A673 (cell line): ENCODE measurements at places on chromosomes 11 and 22. TPM values are rescaled to one million over a fixed set of nuclear protein-coding genes. Genes with fewer than 3 reads are reported as not detected.

The CECR2 gene
- total RNA-seq = 4.1 and 6.6 TPM in 2 replicates

DNA sequence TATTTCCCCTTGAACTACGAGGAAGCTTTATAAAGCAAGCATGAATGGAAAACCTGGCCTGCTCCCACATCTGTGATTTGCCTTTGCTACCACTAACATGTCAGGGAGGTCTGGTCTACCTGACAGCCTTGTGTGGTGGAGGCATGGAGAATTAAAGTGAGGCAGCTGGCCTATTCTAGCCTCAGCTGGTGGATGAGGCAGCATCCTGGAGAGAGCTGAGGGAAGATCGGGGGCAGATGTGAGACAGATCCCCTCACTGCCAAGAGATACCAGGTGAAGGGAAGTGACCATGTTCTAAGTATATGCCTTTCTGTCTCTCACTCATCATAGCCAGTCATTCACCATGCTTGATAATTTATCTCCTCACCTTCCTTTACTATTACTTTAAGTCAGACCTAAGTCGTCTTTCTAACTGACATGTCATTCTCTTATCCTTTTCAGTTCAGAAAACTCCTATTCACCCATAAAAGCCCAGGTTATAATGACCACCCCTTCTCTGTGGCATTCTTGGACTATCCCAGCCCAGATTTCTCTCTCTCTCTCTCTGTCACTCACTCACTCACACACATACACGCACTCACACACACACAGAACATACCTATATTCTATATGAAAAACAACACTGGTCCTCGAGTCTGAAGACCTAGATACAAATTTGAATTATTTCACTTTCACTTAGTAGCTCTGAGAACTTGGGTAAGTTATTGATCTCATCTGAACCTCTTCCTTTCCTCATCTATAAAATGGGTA is 90.7 kb downstream of the CSNK2A3 start:
- no peak overlapping the region for H3K27ac ChIP-seq
- no peaks in the 10 kb centered on the region for H3K36me3 ChIP-seq
- no peak overlapping the region for H3K4me3 ChIP-seq
- DNase-seq = no peak

GRCh38 chr11:119983816-119984215 is 154.1 kb downstream of the TRIM29 start:
- H3K4me3 ChIP-seq = no peak overlapping the region
- peaks cover 56% of the 10 kb centered on the region for H3K27me3 ChIP-seq
- DNase-seq = no peak
- no peaks in the 10 kb centered on the region for H3K36me3 ChIP-seq
- H3K4me1 ChIP-seq = no peaks in the 10 kb centered on the region
- no peak overlapping the region for H3K27ac ChIP-seq

DNA sequence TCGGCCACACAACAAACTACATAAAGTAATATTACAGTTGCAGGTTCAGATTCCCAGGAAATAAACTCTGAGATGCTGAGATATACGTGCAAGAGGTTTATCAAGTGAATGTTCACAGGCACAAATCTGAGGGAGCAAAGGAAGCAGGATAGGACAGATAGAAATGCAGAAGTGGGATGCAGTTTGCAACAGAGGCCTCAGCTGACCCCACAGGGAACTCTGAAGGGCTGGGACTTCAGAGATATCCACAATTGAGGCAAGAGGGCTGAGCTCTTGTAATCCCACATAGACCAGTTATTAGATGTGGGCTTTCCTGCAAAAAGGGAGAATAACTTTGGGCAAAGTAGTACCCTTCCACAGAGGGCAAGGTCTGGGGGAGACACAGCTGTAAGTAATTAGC is 25.4 kb upstream of the ARHGAP20 start:
- H3K27me3 ChIP-seq = no peaks in the 10 kb centered on the region
- no peaks in the 10 kb centered on the region for H3K36me3 ChIP-seq
- no peak overlapping the region for H3K4me3 ChIP-seq

The PRAME gene
- total RNA-seq = 14.1 and 35.4 TPM in 2 replicates

GRCh38 chr11:128095466-128095981 is 491.8 kb downstream of the ETS1 start:
- peaks cover 11% of the 10 kb centered on the region for H3K27me3 ChIP-seq
- DNase-seq = peak; percentile 15
- no peak overlapping the region for H3K4me3 ChIP-seq
- no peaks in the 10 kb centered on the region for H3K36me3 ChIP-seq
- no peaks in the 10 kb centered on the region for H3K4me1 ChIP-seq

GRCh38 chr11:75492181-75492820 is 33.4 kb downstream of the GDPD5 start:
- no peak overlapping the region for H3K27ac ChIP-seq
- H3K4me3 ChIP-seq = no peak overlapping the region
- H3K27me3 ChIP-seq = no peaks in the 10 kb centered on the region
- peak; percentile 34 for DNase-seq
- H3K36me3 ChIP-seq = no peaks in the 10 kb centered on the region

The APOL3 gene
- 0.59 TPM in 1 of 2 replicates, not detected in the other for total RNA-seq

The RFPL3 gene
- not detected in 2 replicates for total RNA-seq
